ENCODE measurements at places on chromosomes 13 and 19.

- DNase-seq = no peak
Observed at GRCh38 chr13:54859827-54860226, 1831.2 kb downstream of the OLFM4 start.

DNA sequence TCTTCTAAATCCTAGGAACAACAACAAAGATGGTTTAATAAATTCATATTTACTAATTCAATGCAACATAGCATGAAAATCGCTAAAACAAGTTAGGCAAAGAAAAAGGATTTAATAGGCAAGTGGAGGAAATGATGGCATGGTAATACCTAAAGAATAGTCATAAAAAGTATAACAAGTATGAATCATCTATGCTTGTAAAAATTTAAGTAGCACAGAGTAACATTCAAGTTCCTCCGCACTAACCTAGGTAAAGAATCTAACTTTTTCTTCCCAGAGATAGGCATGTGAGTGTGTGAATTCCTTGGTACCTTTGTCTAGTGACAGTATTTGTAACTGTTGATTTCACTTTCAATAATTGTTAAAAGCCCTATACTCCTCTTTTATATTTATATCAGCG is 42.6 kb downstream of the RCBTB2 start:
- DNase-seq = no peak

GRCh38 chr13:62333466-62333865 is 917.8 kb upstream of the PCDH20 start:
- no peak for DNase-seq

DNA sequence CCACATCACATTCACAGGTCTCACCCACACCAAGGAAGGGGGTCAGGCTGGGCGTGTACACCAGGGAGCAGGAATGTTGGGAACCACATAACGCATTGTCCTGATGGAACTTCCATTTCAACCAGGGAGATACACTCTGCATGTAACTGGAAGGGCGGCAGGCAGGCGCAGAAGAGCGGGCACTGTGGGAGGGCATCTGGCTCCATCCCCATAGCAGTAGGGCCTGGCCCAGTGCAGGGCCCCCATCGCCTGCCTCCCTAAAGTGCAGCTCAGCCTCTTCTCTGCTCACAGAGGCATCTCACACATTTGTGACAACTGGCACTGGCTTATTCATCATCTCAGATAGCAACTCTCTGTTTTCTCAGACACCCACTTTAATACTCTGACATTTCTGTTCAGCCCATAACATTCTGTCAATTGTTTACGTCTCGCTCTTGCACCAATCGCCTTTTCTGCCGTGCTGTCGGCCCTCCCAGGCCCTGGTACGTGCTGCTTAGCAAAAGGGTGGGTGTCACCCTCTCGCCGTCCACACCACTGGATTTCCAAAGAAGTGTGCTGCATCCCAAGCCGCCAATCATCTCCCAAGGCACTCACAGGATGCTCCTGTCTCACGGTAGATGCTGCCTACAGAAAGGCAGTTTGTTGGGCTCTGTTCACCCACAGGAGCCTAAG is 353.3 kb upstream of the ZNF507 start:
- DNase-seq = no peak

DNA sequence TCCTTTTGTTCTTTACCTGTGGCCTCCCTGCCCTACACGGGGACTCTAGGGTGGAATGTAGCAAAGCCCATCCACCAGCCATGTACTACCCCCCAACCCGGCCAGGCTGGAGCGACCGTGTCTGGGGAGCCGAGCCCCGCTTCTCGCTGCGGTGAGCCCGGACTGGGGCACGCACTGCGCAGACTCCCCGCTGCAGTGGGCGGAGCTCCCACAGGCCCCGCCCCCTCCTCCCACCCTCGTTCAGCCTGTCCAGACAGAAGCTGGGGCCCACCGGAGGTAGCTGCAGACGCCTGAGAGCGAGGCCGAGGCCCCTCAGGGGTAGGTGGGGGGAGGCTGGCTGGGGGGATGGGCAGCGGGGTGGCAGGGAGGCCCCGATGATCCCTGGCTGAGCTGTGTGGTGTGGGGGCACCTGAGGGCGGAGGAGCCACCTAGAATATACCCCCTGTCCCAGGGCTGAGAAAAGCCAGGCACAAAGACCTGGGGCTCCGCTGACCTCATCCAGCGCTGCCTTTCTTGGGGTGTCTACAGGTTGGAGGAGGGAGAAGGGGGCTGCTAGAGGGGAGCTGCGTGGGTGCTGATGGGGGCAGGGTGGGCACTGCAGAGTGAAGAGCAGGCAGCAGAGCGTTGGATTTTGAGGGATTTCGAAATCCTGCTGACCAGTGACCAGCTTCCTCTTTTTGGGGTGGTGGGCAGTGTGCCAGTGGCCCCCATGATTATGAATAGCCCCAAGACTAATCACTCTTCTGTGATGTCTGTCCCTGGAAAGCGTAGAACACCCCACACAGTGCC is 17.3 kb downstream of the PLD3 start:
- peak; percentile 17 for DNase-seq

- DNase-seq = peak; percentile 81
Observed at GRCh38 chr19:45455707-45456499, 11.9 kb upstream of the FOSB start.

DNA sequence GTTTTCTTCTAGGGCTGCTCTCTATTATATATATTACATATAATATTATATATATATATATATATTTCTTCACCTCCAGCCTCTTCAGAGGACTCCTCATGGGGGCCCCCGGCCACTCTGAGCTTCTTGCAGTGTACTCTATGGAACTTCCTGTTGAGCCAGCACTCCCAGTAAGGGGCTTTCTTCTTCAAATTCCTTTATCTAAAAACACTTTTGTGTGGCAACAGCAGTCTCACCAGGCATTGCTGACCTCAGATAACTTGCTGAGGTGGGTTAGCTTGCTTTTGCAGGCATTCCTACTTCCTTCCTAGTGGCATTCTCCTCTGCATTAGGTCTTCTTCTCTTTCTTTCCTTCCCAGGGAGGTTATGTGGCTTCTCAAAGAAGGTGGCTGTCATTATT is 381.5 kb downstream of the MYO16 start:
- no peak for DNase-seq

DNA sequence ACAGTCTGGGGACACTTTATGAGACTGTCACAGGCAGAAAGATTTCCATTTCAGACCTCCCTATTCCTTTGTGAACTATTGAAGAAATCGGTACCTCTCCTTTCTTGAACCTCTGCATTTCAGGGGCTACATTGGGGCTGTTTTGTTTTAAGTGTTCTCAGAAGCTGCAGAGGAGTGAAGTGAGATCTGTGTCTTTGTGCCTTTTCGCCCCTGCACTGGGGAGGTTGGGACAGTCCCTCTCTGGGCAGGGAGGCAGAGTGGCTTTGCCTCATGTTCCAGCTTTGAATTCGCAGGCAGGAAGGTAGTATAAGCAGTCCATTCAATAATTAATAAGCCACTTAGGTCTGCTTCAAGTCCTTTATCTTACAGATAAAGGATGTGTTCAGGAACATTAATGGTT is 9.5 kb upstream of the AMER2 start:
- no peak for DNase-seq

DNA sequence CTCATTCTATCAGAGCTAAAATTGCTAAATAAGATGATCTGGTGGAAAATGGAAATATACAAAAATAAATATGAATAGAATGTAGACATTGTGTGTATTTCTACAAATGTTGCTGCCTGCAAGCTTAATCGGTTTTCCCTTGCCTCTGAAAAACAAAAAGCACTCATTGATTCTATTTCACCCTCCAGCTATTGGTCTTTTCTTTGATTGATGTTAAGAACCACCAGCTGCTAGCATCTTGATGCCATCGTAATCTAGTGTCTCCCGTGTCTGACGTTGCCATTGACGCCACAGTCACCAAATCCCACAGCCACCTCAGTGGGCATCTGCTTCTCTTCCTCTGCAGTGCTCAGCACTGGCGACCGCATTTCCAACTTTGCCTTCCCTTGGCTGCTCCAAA is 461.8 kb downstream of the MYO16 start:
- DNase-seq = no peak

DNA sequence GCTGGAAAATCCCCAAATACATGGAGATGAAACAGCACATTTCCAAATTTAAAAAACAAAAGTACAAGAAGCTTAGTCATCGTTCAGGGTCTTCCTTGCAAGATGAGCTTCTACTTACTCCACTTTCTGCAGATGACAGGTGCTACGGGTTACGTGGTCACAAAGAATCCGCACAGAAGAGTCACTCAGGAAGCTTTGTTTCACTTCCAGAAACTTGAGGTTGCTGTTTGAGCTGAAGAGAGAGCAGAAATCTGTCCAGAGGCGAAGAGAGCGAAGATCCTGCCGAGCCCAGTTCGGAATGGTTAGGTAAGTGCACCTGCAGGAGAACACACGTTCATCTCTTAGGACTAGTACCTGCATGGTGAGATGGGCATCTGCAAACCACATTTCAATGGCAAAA is 9.4 kb downstream of the NLRP7 start:
- no peak for DNase-seq

- DNase-seq = no peak
Observed at GRCh38 chr19:2280633-2281264, 1.2 kb downstream of the PEAK3 start.

GRCh38 chr19:18322318-18322758 is 538 bp downstream of the LSM4 start:
- peak; percentile 32 for DNase-seq
